ENCODE measurements at places on chromosomes 4 and X. TPM values are rescaled to one million over a fixed set of nuclear protein-coding genes. Genes with fewer than 3 reads are reported as not detected.

Gene PWWP3B
- 0.04 TPM for total RNA-seq

Gene RBMXL3
- not detected for total RNA-seq

Gene KLKB1
- 0.08 TPM for total RNA-seq

Gene RNF175
- total RNA-seq, result not detected

Gene STARD8
- total RNA-seq, result 0.96 TPM
